ENCODE measurements at places on chromosomes 13 and 19. TPM values are rescaled to one million over a fixed set of nuclear protein-coding genes. Genes with fewer than 3 reads are reported as not detected.

Gene CLEC4G
- 9.3 TPM for total RNA-seq

Gene FGF21
- total RNA-seq = not detected

Gene ZNF547
- 2.6 TPM for total RNA-seq

Gene EDDM13
- not detected for total RNA-seq

DNA sequence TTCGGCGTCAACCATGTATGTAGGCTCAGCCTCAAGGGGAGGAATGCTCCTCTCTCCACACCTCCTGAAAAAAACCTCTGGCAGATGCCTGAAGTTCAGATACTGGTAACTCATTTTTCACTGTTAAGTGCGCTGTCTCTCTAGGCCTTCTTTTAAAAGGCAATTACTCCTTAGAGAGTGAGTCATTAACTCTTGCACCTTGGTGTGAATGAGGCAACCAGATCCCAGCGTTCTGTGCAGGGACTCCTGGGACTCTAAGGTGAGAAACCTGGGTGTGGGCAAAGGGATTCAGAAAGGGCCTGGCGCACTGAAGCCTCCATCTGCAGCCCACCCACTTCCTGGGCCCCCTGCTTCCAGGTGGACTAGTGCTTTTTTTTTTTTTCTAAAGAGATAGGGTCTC lies 71.7 kb downstream of the SIAH3 start:
- no peak for DNase-seq

DNA sequence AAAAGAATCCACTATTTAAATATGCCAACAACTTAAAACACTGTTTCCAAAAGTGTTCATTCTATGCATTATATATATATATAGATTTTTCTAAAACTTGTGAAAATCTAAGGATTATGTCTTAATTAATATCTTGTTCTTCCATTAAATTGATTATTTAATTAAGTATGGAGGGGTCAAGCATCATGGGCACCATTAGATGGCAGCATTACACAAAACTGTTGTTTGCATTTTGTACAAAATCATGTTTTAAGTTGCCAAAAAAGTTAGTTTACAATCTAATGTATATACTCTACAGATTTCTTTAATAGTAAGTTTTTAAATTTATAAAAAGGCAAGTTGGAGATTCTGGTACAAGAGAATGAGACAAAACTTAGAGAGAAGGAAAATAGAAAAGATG lies 213.2 kb upstream of the EDNRB start:
- no peak for DNase-seq

DNA sequence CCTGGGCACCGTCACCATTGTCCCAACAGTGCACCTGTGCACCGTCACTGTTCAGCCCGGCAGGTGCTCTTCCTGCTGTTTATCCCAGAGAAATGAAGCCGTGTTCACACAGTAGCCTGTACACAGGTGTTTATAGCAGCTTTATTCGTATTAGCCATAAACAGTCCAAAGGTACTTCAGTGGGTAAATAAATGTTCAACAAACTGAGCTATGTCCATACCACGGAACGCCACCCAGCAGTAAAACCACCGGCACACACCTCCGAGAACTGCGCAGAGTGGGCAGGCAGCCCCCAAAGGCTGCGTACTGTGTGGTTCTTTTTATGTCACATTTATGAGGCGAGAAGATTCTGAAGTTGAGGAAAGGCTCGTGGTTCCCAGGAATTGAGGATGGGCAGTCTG lies 44.9 kb upstream of the DCUN1D2 start:
- DNase-seq = no peak

DNA sequence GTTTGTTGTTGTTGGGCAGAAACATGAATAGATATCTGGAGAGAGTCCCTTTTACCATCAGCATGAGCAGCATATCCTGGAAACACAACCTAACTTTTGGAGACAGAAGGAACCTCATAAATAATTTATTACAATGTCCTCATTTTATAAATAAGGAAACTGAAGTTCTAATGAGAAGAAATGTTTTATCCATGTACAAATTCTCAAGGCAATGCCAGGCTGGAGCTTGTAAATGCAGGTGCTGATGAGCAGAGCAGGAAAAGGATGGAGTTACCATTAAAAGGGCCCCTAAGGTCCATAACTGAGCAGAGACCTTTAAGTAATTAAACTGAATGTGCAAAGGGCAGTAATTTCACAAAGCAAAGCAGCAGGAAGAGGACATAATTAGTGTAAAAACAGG lies 17.3 kb downstream of the LCP1 start:
- DNase-seq = no peak

DNA sequence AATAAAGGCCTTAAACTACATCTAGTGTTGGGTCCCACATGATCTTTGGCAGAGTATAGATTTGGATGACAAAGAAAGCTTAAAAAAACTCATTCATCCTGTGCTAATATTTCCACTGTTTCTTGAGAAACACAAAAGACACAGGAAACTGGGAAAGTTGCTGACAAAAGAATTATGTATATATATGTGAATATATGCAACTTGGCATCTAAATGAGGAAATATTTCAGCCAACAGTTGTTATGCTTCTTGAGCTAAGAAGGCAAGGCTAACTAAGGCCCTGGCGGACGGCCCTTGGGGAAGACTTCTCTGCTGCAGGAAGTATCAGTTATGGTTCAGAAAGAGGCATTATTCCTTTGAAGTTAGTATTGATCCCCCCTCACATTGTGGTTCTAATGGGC lies 491.8 kb downstream of the DIAPH3 start:
- DNase-seq = no peak

All from omental fat pad (tissue), 4 donors.